ENCODE measurements at places on chromosomes 5 and 9.

DNA sequence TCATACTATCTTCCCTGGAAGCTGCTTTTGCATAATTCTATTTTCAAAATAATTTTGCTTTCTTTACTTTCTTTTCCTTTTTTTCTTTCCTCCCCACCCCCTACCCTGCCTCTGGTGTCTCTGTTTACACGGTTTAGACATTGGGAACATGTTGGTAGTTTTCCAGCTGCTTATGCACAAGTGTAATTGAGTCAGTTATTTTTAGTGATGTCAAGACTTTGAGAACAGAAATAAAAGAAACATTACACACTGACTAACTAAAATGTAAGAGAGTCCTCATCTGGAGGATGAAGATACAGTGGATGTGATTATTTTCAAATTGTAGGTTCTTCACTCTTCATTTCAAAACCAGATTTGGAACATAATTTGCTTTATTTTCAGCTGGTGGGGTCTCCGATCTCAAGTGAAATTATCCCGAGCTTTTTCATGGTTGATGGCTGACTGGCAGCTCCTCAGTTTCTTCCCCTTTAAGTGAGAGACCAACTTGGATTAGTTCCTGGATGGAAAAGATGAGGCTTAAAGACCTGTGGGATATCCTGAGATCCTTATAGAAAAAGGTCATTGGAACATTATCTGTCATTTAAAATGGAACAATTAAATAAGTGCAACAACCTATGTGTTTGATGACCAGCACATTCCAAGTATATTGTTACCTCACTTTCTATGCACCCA, 154.4 kb upstream of the ZNF462 start:
- DNase-seq = no peak

GRCh38 chr9:88998911-88999310, 7.6 kb downstream of the S1PR3 start:
- DNase-seq = no peak

- no peak for DNase-seq
Observed at GRCh38 chr5:134355681-134356080, 11.3 kb downstream of the CDKL3 start.

GRCh38 chr5:115243412-115243811, 19.3 kb downstream of the PGGT1B start:
- no peak for DNase-seq

DNA sequence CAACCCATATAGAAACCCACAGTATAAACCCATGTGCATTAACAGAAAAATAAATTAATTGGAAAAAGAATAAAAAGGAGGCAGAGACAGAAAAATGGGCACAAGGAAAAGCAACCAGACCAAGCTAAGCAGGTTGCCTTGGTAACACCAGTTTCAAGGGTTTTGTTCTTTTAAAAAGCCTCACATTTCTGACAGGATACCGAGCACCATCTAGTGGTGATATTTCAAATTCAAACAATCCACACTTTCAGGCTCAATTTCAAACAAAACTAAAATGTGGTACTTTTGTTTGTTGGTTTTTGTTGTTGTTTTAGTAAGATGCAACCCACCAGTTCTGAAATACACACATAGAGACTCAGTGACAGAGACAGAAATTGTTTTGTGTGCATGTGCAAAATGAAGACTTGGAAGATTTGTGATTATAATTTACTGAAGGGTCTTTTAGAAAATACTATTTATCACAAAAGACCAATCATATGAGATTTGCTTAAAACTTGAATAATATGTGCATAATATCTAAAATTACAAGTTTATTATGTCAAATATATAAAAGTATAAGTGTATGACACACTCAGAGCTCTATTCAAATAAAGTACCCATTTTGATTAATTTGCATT, 318.2 kb downstream of the SLCO4C1 start:
- DNase-seq = no peak

DNA sequence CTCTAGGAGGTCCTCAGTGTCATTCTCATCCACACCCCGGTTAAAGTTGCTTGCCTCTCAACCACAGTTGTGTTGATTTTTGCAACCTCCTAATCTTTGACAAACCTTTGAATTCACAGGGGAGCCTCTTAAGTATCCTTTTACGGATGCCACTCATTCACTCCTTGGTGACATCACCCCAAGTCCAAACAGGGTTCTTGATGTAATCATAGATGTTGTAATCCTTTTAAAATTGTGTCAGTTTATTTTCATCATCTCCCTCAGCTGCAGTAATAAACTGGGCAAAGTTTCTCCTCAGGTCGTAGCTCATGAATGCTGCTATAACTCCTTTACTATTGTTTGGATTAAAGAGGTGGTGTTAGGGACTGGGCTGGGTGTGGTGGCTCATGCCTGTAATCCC, 637.2 kb upstream of the NUDT12 start:
- DNase-seq = no peak

- no peak for DNase-seq
Observed at GRCh38 chr9:33620738-33621439, 96.8 kb downstream of the ANKRD18B start.

GRCh38 chr5:135076051-135076491, 42.0 kb upstream of the PITX1 start:
- no peak for DNase-seq

GRCh38 chr9:98755006-98755618, 41.2 kb downstream of the ANKS6 start:
- DNase-seq = no peak

Data from activated T-cell treated with anti-CD3 and anti-CD28 coated beads for 1 hour (primary cell).